Activated CD4-positive, alpha-beta T cell treated with anti-CD3 and anti-CD28 coated beads, Interleukin-2, amount 50 U/mL, for 16 hours (primary cell): ENCODE measurements at places on chromosomes 2 and 18.

DNA sequence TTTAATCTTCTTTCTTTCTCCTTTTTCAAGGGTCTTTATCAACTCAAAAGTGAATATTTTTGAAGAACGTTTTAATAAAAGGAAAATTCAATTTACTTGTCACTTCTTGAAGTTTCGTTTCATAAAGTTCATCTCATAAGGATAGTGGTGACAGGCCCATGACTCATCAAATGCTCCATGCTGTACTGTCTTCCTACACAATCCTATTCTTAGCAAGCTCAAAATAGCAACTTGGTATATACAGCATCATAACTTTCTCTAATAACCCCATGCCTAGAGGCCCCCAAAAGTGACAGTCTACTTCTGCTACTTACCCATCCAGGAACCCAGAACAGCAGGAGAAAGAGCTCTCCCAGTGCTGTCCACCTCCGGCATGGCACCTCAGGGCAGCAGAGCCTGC is 7.7 kb downstream of the FBXO15 start:
- DNase-seq = peak; percentile 67

DNA sequence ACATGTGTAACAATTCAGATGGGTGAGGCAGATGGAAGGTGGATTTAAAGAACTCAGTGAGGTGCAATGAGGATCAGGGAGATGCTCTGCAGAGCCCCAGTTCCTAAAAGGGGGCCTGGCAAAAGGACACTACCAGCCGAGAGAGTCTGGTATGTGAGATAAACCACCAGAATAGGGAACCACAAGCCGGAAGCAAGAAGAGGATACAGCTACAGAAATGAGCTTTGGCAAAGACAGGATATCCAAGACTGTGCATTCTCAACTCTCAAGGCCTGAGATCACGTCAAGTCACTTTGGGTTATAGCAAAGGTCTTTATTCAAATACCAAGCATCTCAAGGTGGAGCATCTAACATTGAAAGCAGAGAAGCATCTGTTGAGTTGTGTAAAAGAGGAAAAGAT is 293.5 kb downstream of the ARHGAP15 start:
- peak; percentile 30 for DNase-seq

DNA sequence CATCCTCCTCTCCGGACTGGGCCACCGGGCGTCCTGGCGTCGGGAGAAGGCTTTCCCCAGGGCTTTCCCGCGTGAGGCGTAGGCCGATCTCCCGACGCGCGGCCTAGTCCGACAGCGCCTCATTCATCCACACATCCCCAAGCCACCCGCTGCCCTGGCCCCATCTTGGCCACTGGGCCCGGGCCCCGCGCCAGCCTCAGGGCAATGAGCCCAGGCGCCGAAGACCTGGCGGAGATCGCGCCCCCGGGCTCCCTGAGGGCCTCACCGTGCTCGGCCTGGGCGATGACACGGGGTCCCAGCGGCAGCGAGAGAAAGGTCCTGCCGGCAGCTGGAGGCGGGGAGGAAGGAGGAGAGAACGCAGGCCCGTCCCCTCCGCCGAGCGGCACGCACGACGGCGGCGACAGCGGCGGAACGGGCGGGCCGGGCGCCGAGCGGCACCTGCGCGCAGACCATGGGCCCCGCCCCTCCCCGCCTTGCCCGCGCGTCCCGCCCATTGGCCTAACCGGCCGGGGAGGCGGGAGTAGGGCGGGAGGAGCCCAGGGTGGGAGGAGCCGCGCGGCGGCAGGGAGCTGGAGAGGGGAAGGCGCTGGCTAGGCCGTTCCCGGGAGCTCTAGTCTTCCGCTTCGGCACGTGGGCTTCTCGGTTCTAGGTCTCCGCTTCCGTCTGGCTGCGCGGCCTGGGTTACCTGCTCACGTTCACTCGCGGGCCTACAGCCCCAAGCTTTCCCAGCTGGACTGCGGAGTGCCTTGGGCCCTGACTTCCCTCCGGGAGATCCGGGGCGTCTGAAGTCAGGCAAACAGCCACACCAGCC is at the start of gene OLA1:
Gene OLA1 (minus strand): TSS at position 346 of the 811 bp plus-strand sequence. CDS start 1,717 bp downstream, outside the sequence.
- peak; percentile 96 for DNase-seq

DNA sequence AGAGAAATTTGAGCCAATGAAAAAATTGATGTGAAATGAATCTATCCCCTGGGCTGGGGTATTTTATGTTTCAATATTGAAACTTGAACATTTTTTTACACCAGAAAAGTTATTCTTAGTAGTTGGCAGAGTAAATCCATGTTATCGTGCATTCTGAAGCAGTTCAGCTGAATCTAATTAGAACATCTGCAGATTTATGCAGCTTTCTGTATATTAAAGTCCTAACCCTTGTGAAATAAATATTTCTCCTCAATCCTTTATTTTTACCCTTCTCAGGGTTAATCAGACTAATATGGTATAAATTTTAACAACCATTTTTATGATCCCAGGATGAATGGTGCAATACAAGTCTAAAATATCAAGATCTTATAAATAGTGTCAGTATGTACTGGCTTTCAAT is 69.5 kb downstream of the CDH20 start:
- no peak for DNase-seq

GRCh38 chr2:126894585-126895182 is 4.0 kb upstream of the TEX51 start:
- DNase-seq = no peak

DNA sequence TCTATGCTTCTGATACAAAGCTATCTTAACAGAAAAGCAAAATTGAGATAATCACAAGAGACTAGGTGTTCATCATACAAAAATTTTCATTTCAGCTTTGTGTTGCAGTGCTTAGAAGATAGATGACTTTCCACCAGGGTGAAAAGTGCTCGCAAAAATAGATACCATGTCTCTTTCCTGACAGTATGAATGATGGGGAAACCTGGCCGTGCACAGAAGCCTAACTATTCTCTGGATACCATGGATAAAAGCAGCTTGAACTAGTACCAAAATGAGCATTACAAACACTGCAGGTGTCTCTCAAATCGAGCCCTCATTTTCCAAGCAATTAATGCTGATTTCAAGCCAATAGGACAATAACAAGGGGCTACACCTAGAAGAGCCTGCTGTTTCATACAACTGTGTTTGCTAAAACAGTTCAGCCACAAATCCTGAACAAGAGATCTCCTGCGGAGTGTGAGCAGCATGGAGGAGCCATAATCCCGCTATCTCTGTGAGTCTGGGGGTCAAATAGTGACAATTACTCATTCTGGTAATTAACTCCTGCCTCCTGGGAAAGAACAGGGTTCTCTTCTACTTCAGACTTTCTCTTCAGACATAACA is 507.6 kb downstream of the PID1 start:
- DNase-seq = no peak

GRCh38 chr2:101981066-101981465 is 10.7 kb upstream of the IL1R2 start:
- no peak for DNase-seq

GRCh38 chr2:216679658-216680024 is 15.7 kb downstream of the IGFBP5 start:
- DNase-seq = no peak

- DNase-seq = no peak
Measured at GRCh38 chr2:40226637-40227036, 225.3 kb downstream of the SLC8A1 start.

- no peak for DNase-seq
Measured at GRCh38 chr18:31723639-31723989, 37.1 kb downstream of the SLC25A52 start.

DNA sequence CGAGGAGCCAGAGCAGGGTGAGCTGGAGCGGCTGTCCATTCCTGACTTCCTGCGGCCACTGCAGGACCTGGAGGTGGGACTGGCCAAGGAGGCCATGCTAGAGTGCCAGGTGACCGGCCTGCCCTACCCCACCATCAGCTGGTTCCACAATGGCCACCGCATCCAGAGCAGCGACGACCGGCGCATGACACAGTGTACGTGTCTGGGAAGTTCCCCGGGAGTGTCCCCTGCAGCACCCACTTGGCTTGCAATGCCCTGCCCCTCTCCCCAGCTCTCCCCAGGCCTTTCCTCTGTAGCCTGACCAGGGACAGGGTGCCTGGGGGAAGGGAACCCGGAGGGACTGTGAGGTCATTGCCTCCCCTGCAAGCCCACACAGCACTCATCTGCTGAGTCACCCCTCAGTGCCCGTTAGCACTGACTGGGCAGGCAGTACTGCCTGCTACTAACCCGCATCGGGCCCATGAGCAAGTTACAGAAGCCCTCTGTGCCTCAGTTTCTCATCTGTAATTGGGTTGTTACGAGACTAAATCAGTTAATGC is 29.4 kb upstream of the GMPPA start:
- no peak for DNase-seq

DNA sequence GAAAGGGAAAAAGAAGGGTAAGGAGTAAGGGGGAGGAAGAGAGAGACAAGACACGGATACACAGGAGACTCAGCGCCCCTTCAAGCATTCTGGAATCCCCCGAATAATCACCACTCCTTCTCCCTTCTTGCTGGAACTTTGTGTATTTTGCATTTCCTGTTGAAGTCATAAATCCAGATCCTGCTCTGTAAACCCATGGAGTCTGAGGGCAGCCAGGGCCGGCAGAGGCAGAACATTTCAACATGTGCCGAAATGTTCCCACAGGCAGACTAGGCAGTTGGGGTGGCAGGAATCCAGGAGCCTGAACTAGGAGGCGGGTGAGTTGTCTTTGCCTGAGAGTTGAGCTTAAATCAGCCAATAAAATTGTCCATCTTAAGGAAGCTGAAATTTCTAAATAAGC is 193.1 kb downstream of the SH3RF3 start:
- DNase-seq = no peak

DNA sequence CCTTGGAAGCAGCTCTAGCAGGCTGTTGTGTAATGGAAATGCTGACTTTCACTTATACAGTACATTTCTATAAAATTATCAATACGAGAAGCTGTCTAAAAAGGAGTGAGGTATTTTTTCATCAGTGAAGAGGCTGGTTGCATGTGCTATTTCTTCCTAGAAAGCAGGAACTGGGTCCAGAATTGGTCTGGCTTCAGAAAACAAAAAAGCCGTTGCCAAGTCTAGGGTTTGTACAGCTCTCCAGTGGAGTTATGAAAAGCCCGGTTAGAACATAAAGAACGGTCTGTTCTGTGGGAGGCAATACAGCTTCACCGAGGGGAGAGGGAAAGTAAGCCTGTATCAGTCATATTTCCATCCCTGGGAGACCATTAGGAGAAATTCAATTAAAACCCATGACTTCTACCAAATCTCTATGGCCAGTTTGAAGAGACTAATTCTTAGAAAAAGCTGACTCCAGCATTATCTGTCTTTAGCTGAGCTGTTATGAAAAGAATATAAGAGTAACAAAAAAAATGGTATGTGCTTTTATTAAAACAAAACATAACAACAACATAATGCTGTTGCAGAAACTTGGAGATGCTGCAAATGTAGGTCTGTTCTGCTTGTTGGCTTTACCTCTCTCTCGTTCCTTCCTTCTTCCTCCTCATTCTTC is 217.0 kb downstream of the CMPK2 start:
- DNase-seq = no peak

DNA sequence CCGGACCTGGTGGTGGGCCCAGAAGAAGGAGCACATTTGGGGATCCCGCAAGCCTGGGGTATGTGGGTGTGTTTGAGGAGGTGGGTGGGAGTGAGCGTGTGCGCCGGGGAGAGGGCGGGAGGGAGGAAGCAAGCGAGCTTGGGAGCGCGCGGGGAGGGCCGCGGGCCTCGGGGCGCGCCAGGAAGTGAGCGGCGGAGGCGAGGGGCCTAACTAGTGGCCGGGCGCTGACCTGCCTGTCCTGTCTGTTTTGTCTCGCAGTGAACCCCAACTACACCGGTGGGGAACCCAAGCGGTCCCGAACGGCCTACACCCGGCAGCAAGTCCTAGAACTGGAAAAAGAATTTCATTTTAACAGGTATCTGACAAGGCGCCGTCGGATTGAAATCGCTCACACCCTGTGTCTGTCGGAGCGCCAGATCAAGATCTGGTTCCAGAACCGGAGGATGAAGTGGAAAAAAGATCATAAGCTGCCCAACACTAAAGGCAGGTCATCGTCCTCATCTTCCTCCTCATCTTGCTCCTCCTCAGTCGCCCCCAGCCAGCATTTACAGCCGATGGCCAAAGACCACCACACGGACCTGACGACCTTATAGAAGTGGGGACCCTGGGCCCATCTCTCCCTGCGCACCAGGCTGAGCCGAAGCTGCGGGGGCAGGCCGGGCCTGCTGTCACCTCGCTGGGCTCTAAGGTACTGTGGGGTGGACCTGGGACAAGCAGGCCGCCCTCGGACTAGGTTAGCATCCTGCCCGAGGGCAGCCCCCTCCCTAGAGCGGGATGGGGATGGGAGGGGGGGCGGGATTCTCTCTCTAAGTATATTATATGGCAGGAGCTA is 1.2 kb downstream of the HOXD4 start:
- DNase-seq = no peak

DNA sequence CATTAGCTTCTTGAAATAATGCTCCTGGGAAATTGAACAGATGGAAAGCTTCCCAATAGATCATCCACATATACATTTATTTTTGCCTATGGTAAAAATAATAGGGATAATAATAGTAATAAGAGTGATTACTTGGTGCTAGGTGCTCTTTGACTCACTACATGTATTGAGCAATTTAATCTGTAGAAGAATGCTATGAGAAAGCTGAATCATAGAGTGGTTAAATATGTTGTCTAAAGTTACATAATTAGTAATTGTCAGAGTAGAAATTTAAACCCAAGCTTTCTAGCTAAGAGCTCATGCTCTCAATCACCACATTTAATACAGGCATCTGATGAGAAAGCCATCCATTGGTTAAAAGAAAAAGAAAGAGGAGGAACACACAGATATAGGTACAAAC is 590.5 kb upstream of the SLC8A1 start:
- no peak for DNase-seq

- DNase-seq = no peak
Measured at GRCh38 chr2:143435131-143435530, 305.9 kb downstream of the ARHGAP15 start.

- DNase-seq = no peak
Measured at GRCh38 chr2:208096080-208096479, 28.2 kb downstream of the CRYGD start.

DNA sequence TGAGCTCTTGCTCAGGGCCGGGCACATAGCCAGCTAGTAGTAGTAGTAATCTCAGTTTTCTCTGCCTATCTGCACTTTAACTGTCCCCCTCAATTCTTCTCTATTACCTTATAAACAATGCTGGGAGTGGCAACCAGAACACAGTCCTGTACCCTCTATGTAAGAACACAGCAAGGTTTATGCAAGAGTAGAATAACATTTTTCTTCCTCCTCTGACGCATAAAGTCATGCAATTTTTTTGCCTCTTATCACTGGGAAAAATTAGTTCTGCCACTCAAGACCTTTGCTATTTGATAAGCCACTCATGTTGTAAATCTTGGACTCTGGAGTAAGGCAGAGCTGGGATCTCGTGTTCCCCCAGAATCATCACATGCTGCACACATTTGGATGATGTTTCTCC is 200.7 kb upstream of the SOX11 start:
- DNase-seq = no peak

- peak; percentile 15 for DNase-seq
Measured at GRCh38 chr2:178512484-178512883, 32.2 kb downstream of the PLEKHA3 start.

GRCh38 chr18:79005653-79006052 is 26.0 kb downstream of the SALL3 start:
- no peak for DNase-seq

DNA sequence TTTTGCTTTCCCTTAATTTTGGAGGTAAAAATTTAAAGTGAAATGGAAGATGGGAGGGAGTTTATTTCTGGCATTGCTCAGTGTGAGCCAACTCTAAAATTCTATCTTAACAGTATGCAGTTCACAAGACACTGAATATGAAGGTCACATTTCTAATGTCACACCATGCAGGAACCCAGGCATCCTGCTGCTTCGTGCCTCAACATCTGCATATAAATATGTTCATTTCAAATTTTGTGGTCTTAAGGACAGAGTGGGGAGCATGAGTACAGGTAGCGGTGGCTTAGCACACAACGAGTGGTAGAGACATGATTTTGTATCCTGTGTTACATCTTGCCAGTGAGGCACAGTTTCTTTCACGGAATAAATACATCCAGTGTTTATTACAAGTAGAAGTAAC is 102.4 kb downstream of the ARL4C start:
- DNase-seq = no peak
